ENCODE measurements at places on chromosomes 6 and 20.

DNA sequence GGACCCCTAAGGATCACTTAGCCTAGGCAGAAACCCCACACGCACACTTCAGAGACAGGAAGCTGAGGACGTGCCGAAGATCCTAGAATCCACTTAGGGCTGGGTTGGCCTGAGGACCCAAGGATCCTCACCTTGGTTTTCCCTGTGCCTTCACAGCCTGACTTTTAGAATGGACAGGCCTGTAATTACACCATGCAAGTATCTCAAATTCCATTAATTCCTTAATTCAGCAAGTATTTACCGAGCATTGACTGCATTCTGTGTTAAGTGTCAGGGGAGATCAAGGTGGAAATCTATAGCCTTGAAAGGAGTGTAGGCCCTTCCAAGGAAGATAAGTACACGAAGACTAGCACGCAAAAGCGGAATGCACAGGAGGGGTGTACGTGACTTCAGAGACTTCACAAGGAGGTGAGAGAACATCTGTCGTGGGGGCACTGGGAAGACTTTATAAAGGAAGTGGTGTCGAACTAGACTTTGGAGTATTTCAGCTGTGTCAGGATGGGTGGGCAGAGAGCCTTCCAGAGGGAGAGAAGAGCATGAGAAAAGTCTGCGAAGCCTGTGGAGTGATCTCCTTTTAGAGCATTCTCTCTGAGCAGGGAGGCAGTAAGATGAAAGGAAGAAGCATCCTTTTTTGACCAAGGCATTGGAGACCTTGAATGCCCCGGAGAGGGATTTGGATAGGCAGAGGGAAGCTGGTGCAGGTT is 4.0 kb downstream of the DSP start:
- no peak for DNase-seq

- DNase-seq = no peak
Measured at GRCh38 chr20:699811-700338, 24.3 kb upstream of the SCRT2 start.

- no peak for DNase-seq
Measured at GRCh38 chr6:29014729-29015608, 9.9 kb upstream of the ZNF311 start.

GRCh38 chr6:209432-210103 is 82.7 kb upstream of the DUSP22 start:
- DNase-seq = no peak

GRCh38 chr20:59439243-59439642 is 138.8 kb downstream of the EDN3 start:
- DNase-seq = no peak

- DNase-seq = no peak
Measured at GRCh38 chr20:15570156-15570555, 1003.1 kb downstream of the KIF16B start.

GRCh38 chr20:600736-601135 is 9.4 kb downstream of the TCF15 start:
- no peak for DNase-seq

DNA sequence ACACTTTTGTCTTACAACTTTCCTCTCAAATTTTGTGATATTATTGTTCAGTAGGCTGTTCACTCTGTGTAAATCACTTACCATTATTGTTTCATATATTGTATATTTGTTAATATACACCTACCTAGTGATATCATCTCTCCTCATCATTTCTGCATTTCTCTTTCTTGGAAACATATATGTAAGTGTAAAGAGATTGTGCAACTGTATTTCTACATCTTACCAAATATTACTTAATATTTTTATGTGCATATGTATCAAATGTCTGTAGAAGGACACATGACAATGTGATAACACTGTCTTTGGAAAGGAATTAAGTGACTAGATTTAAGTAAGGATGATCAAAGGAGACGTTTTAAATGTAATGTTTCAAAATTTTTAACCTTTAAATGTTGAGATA is 30.2 kb downstream of the ZNF322 start:
- DNase-seq = no peak

DNA sequence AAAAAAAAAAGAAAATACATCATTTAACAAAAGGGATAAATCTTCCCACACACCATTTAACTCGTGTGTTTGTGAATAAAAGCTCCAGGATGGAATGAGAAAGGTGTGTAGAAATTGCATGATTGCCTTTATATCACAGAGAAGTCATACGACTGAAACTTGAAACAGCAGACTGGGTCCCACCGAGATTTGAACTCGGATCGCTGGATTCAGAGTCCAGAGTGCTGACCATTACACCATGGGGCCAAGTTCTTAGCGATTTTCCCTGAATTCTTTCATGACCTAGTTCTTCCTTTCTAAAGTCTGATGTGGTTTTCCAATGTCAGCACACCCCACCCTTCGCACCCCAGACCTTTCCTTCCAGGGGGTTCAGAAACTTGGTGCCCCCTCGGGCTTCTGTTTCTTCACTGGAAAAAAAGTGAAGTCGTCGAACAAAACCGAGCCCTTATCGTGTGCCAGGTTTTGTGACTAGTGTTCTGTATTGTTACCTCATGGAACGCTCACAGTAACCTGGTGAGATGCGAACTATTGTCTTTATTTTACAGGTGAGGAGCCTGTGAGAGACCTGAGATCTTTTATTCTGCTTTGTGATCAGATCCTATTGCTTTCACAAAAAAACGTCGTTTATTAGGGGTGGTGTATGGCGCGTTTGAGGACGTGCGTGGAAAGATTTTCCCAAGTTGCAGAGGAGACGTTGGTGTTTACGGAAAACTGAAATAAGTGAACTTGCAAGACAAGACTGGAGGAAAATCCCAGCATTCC is 120.8 kb downstream of the OR2B2 start:
- DNase-seq = peak; percentile 86

GRCh38 chr6:5201271-5201670 is 59.5 kb downstream of the LYRM4 start:
- peak; percentile 34 for DNase-seq

DNA sequence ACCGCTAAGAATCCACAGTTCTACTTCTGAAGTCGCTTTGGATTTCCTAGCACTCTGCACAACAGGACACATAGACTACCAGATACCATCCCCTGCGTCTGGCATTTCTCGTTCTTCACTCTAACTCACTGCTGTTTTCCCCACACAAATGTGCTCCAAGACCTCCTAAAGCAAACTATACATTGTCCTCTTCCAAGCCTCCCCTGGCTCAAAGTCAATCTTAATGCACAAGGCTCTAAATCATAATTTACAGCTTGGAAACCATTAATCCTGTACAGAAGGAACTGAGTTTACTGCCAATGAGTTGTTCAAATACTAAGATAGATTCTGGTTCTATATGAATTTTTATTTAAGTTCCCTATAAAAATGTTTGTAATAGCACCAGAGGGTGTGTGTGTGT is 128.5 kb downstream of the HIVEP2 start:
- DNase-seq = no peak

DNA sequence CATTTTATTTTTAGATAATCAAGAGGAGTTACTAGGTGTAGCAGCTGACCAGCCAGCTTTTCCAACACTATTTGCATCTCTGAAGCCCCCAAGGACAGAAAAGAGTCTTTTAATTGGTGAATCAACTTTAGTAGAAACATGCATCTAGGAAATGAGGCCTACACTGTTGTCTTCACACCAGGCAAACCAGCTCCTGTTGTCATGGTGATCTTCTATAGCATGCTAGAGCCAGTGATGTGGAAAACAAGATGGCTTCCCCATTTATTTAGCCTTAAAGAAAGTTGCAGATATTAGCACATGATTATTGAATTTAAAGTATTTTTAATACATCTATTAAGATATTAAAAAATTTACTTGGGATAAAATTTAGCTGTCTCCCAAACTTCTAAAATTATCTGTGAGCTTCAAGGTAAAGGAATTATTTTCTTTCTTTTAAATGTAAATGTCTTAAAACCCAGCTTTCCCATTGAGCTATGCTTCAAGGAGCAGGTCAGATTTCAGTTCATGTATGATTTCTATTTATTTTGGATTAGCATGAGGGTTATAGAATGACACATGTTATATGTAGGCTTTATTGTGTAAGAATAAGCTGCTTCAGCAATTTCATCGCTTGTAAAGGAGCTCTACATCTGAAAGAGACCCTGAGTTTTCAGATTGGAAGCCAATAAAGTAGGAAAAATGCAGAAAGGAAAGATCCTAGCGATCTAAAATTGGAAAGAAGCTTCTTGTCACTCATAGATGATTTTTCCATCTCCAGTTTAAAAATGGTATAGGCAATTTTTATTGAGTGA is 564.9 kb upstream of the CITED2 start:
- no peak for DNase-seq

DNA sequence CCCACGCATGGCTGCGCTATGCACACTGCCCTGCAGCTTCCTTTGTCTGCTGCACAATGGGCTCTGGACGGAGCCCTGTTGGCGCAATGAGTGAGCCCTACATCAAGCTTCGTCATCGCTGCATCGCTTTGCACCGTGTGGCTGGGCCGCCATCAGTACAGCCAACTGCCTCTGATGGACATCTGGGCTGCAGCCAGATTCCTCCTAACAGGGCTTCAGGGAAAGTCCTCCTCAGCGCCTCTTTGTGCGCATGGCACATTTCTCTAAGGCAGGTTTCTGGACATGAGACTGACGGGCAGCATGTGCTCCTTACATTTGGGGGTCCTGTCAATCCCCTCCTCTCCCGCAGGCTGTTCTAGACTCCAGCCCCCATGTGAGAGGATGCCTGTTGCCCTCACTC is 29.7 kb upstream of the ANGPT4 start:
- no peak for DNase-seq

DNA sequence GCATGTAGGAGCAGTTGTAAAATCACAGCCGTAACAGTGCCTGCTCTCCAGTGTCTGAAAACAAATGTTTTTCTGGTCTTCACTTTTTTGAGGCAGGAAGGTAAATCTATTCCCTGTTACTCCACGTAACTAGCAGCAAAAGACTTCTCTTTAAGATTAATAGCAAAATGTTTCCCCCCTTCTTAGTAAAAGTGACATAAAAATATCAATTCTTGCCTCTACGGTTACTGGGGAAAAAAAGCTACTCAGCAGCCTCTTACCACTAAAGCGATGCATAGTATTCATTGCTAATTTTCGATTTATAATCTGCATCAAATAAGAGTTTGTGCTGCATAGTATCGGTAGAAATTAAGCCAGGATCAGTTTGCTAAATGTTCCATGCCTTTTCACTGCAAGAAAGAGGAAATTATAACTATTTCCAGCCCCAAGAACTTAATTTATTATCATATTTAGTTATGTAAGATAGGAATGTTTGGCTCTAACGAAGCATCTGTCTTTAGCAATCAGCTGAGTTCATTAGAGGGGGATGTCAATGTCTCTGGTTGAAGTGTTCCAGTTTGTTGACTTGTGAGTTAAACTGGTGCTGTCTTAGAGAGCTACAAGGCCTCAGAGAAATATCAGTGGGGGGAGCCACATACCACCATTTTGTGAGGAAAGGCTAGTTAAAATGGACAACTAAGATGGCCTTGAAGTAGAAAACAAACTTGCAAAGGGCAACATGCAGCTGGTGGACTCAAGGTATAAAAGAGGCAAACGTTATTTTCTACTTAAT is 617 bp upstream of the TSPYL1 start:
- DNase-seq = no peak

DNA sequence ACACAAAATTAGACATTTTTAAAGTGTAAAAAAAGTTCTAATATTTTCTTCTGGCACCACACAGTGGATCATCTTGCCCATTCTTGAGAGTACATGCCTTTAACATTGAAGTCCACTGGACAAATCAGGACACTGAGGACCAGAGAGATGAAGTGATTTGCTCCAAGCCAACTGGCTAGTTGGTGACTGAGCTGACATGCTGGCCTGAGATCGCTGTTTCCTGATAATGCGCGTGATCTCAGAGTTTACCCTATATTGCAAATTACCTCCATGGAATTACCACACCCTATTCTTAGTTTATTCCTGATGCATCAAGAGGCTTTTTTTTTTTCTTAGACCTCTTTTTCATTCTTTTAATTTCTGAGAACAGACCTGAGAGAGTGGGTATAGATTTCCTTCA is 432.8 kb downstream of the CD83 start:
- no peak for DNase-seq

DNA sequence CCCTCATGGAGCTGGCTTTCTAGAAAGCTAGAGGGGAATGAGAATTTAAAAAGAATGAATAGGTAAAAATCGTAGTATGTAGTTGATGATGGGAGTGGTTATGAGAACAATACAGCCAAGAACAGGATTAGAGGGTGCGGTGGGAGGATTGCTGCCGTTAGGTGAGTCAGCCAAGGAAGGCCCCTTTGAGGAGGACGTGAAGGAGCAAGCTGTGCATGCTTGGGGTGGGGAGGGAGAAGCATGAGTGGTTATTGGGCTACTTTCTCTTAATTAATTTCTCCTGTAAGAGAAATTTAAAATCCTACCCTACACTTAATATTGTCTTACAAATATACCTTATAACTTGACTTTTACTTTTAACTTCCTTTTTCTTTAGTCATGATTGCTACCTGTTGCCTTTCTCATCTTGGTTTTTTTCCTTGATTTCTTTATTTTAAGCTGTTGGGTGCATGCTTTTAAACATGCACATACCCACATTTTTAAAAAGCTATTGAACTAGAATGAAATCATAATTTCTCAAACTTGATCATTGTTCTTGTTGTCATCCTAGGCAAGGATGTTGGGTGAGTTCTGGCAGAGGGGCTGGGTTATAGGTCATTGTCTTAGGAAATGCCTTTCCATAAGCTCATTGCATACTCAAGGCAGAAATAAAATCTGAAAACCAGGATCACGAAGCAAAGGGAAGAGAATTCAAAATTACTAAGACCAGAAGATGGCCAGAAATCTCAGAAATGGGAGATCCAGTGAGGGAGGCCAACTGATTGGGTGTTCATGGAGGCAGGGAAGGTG is 114.5 kb downstream of the TCP11 start:
- DNase-seq = peak; percentile 86

- DNase-seq = no peak
Measured at GRCh38 chr6:158019416-158019815, 37.8 kb downstream of the SYNJ2 start.

DNA sequence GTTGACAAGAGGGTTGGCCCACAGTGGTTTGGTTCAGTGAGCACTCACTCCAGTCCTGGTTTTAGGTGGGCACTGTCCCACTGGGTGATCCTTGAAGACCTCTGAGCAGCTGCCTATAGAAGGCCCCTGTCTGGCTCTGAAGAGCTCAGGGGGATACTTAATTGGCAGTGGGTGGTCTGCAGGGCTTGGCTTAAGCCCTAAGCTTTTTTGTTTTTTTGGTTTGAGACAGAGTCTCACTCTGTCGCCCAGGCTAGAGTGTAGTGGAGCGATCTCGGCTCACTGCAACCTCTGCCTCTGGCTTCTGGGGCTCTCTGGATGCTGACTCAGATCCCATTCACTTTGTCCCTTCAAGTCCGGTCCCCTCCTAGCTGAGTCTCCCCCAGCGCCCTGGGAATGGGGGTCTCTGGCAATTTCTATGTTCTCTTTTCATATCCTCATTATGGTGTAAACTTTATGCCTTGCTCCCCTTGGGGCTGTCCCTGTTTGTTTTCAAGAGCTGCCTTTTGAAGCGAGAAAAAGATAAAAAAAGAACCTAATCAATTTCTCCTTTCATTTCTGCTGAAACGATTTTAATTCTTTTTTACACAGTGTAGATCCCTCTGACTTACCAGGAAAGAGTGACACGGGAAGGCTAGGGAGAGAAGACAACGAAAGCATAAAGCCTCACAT is 12.2 kb upstream of the KCNG1 start:
- no peak for DNase-seq

- DNase-seq = no peak
Measured at GRCh38 chr20:60144974-60145527, 186.8 kb downstream of the CDH26 start.

GRCh38 chr6:111603685-111604084 is 2.0 kb downstream of the TRAF3IP2 start:
- no peak for DNase-seq
